ENCODE measurements at places on chromosomes 6 and 20. TPM values are rescaled to one million over a fixed set of nuclear protein-coding genes. Genes with fewer than 3 reads are reported as not detected.

Gene SULF2
- 79.3 TPM for polyA plus RNA-seq

Gene PROKR2
- not detected for polyA plus RNA-seq

Gene SCUBE3
- polyA plus RNA-seq, result 55.7 TPM

Gene HLA-DQA1
- 2.5 TPM for polyA plus RNA-seq

Gene CYP21A2
- polyA plus RNA-seq, result 0.43 TPM

DNA sequence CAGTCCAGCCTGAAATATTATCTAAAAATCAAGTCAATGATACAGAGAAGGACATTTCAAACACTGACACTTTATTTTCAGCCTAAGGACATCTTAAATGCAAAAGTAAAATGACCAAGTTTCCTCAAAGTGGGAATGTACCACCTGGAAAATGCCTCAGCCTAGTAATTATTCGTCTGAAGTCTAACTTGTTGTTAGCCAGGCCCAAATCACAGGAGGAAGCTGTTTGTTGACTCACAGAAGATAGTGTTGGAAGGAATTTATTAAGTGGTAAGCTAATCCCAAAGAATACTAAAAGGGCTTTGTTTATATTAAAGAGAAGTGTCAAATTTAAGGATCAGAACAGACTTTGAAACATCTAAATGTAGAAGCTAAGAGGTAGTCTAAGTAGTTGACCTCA is 2.5 kb downstream of the PDE7B start:
- no peak for DNase-seq

GRCh38 chr6:91447081-91447480 is 860.2 kb upstream of the MAP3K7 start:
- DNase-seq, result no peak

GRCh38 chr20:45377269-45377668 is 856 bp downstream of the TP53TG5 start:
- peak; percentile 71 for DNase-seq

All from renal pelvis (tissue), 12 donors.